ENCODE measurements at places on chromosomes 16 and 17.

DNA sequence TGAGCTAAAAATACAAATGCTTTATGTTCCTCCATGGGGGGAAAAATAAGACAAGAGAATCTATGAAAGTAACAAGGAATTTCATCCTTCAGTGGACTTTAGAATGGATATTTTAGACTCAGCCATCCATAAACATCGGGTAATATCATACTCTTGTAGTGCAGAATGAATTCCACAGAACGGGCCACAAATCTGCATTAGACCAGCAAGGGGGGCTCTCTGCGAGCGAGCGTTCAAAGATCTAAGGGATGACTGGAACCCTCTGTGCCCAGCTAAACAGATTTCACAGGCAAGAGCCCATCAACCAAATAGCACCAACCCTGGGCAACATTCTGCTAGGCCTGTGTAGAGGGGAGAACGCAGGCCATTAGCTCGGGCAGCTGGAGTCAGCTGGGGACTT is 537.9 kb upstream of the CDH11 start:
- no peak for DNase-seq

DNA sequence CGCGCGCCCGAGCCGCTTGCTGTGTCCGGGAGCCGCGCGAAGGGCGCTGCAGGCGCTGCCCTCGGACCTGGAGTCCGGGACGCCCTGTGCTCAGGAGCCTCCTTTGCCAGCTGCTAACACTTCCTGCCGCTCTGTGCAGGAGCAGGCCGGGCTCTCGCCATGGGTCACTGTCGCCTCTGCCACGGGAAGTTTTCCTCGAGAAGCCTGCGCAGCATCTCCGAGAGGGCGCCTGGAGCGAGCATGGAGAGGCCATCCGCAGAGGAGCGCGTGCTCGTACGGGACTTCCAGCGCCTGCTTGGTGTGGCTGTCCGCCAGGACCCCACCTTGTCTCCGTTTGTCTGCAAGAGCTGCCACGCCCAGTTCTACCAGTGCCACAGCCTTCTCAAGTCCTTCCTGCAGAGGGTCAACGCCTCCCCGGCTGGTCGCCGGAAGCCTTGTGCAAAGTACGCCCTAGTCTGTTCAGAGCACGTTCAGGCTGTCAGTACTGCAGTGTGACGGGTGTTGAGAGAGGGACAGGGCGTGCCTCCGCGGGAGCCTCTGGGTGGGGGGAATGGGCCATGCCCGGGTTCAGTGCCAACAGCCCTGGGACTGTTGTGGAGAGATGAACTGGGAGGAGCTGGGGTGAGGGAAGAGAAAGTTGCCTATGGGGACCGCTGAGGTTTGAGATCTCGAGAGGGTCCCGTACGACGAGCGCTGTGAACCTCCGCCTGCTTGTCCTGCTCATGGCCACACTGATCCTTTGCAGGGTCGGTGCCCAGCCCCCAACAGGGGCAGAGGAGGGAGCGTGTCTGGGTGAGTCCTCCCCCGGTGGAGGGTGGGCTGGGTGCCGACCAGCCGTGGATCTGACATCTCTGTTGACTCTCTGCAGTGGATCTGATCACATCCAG is 1.3 kb downstream of the ZNF276 start:
- no peak for DNase-seq

- DNase-seq = no peak
Measured at GRCh38 chr17:79538291-79538690, 72.6 kb downstream of the RBFOX3 start.

DNA sequence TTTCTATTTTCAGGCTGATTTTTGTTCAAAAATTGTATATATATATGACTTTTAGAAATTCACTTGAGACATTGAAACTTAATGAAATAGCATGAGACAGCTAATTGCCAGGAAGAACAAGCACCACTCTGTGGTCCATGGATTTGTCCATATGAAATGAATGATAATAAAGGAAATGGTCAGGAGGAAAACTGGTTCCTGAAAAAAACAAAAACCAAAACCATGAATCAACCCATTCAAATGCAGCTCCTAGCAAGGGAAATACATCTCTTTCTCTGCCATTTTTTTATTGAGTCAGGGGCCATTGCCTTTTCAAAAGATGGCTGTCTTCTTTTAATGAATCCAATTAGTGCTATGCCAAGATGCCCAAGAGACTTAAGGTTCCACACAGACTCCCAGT is 230.7 kb downstream of the SLC39A11 start:
- DNase-seq = no peak

- DNase-seq = no peak
Measured at GRCh38 chr17:1111599-1112443, 68.0 kb downstream of the ABR start.

GRCh38 chr17:80737106-80738019 is 192.7 kb downstream of the RPTOR start:
- DNase-seq = no peak

DNA sequence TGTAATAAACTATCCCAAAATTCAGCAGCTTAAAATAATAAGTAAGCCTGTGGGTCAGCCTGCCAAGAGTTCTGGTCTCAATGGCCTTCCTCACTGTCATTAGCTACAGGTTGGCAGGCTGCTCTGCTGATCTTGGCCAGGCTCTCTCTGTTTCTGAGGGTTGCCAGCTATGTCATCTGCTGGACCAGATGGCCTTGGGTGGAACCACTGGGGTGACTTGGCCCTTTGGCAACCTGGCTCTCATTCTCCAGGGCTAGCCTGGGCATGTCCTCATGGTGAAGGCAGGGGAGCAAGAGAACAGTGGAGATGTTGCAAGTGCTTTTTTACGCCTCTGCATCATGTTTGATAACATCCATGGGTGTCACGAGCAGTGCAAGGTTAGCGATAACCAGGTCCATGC is 13.9 kb downstream of the ITGAM start:
- DNase-seq = no peak

GRCh38 chr16:66959704-66960161 is 1.3 kb upstream of the CES3 start:
- no peak for DNase-seq

- DNase-seq = no peak
Measured at GRCh38 chr17:7882629-7883028, 6.0 kb upstream of the CHD3 start.

DNA sequence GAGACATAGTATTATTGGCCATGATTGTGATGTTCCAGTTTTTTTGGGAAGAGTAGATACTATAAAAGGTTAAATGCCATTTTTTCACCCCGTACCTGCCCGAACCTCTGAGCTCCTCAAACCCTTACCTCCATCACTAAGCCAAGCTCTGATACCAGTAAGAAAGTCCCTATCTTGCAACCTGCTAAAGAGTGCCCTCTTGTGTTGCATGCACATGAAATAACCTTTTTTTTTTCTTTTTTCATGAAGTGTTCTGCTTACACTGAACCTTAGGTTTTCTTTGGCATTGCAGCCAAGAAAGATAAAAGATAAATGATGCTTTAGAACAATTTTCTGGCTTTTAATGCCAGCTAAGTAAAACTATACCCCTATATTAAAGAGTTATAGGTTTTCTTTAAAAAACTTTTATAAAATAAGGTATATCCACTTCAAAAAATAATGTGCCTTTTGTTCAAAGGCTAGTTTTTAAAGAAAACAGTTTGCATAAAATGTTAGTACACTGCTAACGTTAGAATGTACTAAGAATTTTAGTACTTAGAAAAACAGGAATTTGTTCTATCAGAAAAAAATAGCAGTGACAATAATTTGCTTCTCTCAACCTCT is 295.3 kb upstream of the PMFBP1 start:
- DNase-seq = peak; percentile 45

- DNase-seq = no peak
Measured at GRCh38 chr17:3647769-3648555, 11.4 kb downstream of the CTNS start.

DNA sequence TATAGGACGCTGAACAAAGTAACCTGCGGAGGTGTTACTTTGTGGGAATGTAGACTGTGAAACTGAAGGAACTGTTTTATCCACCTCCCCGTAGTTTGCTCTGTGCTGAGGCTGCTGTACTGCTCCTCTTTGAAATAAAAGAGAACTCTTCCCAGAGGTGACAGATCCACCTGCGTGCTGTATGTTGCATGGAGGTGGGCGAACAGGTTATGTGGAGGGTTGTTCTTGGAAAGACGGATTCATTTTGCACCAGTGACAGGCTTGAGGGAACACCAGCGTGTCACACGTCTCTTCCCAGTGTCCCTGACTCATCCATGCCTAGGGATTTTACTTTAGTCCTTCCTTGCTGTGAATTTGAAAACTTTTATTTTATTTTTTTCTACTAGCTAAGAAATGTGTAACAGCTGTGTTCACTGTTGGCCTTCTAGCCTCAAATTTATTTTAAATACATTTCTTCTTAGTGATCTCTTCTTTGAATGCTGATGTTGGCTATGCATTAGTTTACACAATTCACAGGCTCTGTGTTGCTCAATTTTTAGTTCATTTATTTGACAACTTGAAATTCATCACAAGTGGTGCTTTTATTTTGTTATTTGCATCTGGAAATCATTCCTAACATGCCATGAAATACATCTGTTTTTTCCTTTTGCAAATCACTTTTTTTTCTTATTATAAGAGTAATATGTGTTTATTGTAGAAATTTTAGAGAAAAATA is 512.4 kb downstream of the CDH13 start:
- no peak for DNase-seq

DNA sequence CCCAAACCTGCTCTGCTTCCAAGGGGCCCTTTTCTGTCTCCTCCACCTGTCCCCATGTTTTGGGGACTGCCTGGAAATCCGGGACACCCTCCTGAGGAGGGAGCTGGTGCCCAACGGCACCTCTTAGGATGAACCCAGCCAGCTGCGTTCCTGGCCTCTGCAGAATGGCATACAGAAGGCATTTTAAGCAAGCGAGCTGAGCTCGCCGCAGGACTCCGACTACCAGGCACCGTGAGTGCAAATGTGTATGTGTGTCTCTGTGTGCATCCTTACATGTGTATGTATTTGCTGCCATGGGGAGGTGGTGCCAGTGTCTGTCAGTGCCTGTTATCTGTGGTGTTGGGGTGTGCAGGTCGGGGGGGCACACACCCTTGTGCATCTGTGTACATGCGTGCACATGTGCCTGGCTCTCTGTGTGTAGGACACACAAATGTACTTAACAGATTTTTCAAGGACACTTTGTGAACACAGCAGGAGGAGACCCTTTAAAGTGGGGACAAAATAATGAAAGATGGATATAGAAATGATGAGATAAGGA is 39.3 kb downstream of the ABAT start:
- no peak for DNase-seq

- no peak for DNase-seq
Measured at GRCh38 chr16:73915140-73915539, 381.5 kb upstream of the PSMD7 start.

DNA sequence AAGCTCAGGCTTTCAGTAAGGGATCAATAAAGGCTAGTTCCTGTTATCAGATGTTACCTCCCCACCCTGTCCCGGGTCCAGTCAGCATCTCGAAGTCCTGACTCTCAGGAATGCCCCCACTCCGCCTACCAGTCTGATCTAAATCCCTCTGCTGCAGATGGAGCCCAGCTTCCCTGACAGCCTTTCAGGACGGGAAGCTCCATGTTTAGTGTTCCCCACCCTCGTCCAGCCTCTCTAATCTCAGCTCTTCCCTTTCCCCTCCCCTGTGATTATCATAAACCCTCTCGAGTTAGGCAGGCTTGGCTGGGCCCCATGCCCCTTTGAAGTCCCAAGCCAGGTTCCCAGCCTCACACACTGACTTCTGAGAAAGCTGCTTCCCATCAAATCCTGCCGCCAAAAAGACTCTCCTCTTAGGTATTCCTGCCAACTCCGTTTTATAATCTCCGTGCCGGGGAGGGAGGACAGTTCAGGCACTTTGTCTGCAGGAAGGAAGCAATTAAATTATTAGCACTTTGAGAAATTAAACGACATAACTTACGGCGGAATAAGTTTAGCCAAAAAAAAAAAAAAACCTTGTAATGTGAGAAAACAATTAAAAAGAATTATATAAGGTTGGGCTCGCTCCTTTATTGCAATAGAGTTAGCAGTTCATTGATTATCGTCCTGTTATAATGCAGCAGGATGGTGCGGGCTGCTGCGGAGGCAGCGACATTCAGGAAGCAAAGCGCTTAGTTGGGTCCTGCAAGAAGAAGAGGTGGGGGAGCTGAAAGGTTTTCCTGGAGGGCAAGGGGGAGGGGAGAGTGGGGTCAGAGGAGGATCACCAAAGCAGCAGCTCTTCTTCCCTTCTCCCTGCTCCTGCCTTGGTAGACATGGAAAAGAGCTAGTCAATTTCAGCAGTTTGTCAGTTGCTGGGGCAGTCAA is 16.8 kb upstream of the ETV4 start:
- DNase-seq = no peak

DNA sequence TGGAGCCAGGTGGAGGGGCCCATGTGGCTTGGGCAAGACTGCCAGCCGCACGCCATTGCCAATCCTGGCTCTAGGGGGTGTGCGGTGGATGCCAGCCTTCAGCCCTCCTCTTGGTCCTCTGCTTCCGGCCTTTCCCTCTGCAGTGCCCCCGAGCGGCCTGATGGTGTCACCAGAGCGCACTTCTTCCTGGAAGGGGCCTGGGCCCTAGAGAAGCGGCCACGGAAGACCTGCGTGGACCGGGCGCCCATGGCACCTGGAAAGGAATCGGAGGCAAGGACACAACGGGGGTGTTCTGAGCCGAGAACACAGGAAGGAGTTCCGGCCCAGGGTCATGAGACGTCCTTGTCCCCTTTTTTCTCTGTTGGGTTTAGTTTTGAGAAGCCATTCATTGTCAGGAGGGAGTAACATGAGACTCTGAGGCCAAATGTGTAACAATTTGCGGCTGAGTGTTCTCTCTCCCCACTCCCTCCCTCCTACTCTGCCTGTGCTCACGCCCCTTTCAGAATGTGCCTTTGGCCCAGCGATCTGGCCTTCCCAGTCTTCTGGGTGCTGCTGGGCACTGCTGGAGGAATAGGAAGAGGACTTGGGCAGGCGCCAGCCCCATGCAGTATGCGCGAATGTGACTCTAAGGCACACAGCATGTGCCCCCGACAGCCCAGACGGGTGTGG is 92.8 kb downstream of the IRX3 start:
- DNase-seq = peak; percentile 20

- no peak for DNase-seq
Measured at GRCh38 chr17:7107012-7107754, 7.4 kb downstream of the ASGR2 start.

DNA sequence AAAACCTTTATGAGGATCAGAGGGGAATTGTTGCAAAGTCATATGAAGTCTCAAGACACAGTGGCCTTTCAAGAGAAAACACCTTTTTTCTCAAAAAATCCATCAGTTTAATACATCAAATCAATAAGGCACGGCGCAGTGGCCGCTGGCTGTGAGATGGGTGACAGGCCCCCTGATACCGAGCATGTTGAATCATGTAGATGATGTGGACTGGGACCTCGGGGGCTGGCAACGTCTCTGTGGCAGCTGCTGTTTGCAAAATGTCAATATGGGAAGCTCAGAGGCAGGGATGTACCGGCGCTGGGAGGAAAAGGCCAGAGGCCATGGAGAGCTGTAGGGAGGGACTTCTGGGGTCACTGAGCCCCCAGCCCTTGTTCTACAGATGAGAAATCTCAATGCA is 169.1 kb downstream of the GSG1L start:
- DNase-seq = no peak

DNA sequence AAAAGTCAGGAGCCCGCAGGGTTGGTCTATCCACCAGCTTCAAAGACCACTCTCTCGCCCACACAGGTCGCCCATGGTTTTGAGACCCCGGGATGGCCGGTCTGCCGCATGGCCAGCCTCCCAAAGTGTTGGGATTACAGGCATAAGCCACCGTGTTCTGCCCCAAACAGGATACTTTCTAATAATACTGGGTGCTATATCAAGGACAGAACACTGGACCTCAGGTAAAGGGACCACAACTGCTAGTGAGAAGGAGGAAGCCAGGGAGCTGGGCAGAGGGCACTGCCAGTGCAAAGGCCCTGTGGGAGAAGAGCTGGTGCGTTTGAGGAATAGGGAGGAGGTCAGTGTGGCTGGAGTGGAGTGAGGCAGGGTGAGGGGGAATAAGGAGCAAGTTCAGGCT is 34.1 kb downstream of the IL21R start:
- no peak for DNase-seq

GRCh38 chr17:70217571-70217970 is 48.2 kb downstream of the KCNJ2 start:
- no peak for DNase-seq
